ENCODE measurements at places on chromosomes 2 and 18.

DNA sequence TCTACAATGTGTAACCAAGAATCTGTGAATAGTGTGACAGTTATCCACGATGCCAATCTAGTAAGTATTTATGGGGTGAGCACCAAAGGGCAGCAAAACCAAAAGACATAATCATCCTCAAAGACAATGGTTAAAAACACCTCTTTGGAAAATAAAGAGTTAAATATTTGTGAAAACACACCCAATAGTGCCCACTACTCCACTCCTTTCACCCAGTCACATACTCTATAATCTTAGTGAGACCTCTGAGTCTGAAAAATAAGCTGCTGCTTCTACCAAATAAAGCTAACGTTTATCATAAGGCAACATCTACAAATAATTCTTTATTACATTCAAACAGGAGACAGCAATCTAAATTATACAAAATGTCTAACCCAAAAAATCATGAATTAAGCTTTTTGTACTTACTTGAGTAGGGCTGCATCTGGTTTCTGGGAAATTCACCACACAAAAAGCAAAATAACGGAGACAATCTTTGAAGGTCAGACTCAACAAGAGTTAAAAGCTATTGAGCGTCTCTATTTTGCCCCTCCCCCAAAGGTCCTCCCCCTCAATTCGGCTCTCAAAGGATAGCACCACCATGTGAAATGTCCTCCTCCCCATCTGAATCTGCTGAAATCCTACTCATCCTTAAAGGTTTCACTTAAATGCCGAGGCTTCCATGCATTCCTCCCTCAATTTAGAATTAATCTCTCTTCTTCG lies 2.0 kb downstream of the RAPH1 start:
- no peak for DNase-seq

- DNase-seq = no peak
Measured at GRCh38 chr2:17334300-17334699, 183.9 kb downstream of the RAD51AP2 start.

- DNase-seq = no peak
Measured at GRCh38 chr2:198098918-198099317, 294.5 kb downstream of the PLCL1 start.

GRCh38 chr2:68565858-68566257 lies 77.5 kb upstream of the PROKR1 start:
- DNase-seq = no peak

GRCh38 chr2:232636788-232637420 lies 3.5 kb downstream of the EFHD1 start:
- no peak for DNase-seq

DNA sequence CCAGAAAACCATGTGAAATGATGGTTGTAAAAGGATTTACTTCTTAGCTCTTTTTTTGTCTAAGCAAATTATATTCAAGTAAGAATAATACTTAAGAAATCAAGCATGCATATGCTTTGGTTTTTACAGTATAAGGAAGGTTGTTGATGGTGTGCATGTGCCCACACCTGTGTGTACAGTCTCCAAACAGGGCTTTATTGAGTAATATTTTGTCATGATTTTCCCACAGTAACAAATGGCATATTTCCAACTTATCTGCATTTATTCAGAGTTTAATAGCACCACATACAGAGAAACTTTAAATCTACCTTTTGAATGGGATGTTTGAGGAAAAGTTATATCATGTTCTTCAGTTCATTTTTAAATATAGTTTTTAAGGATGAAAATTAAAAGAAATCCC lies 76.5 kb upstream of the DSG1 start:
- DNase-seq = no peak

DNA sequence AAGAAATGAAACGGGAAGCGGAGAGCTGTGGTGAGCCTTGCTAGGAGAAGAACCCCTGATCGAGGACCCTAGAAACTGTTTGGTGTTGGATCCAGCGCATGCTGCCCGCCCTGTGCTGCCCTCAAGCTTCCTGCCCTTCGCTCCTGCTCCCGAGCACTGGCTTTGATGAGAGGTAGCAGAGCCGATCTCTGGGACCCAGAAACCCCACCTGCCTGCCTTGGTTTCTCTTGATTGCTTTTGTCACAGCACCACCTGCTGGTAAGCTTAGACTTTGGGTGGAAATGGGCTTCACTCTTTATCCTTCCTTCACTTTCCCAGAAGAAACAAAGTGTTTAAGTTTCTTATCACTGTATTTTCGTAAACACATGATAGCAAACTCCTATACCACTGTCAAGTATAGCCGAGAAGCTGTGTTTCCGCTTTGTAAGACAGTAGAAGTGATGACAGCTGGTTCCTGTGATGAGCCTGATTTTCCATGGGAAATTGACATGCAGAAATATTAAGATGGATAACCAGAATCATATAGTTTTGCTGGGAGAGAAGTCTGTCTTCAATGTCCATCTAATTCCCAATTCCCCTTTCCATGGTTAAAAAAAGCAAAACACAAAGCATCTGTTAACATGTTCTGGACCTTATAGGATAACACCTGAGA lies 267.4 kb downstream of the PHLPP1 start:
- no peak for DNase-seq

DNA sequence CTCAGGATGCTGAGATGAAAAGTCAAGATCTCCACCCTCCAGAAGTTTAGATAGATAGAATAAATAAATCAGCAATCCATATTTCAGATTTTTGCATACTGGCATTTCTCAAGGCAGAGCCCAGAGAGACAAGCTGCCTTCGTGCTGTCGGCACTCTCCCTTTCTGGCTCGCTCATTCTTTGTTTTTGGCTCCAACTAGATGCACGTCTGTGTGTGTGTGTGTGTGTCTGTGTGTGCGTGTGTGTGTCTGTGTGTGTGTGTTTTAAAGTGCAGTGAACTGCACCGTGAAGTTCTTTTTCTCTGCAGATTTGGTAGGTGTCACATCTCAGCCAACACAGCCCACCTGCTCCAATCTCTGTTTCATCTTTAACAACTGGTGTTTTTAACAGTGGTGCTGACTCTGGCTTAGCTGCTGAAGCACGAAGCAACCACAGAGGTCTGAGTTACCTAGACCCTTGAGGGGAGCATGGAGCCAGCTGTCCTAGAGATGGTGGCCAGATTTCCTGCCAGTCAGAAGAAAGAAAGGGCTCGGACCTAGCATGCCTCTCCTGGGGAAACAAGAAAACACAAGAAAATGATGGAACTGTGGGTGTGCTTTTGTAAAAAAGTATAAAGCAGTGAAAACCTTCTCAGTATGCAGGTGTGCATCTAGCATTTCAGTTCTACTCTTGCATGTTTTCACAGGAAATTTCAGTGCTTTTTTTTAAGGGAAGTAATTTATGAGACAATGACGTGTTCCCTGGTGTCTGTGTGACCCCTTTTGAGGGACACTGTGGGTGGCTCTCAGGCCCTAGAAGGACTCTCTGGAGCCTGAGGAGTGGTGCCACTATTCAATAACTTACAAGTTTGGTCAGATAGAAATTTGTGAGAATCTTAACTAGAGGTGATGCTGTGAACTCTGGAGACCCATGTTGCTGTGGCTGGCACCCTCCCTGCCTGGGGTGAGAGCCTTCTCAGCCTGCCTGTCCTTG lies 364.3 kb downstream of the RNF144A start:
- DNase-seq = no peak

GRCh38 chr2:143347271-143347695 lies 218.1 kb downstream of the ARHGAP15 start:
- DNase-seq = peak; percentile 83

- DNase-seq = no peak
Measured at GRCh38 chr2:9313443-9313842, 106.8 kb downstream of the ASAP2 start.

GRCh38 chr2:218448934-218449333 lies 30.0 kb downstream of the VIL1 start:
- no peak for DNase-seq

Data from NCI-H1930 (cell line).